ENCODE measurements at places on chromosomes 2 and 18.

DNA sequence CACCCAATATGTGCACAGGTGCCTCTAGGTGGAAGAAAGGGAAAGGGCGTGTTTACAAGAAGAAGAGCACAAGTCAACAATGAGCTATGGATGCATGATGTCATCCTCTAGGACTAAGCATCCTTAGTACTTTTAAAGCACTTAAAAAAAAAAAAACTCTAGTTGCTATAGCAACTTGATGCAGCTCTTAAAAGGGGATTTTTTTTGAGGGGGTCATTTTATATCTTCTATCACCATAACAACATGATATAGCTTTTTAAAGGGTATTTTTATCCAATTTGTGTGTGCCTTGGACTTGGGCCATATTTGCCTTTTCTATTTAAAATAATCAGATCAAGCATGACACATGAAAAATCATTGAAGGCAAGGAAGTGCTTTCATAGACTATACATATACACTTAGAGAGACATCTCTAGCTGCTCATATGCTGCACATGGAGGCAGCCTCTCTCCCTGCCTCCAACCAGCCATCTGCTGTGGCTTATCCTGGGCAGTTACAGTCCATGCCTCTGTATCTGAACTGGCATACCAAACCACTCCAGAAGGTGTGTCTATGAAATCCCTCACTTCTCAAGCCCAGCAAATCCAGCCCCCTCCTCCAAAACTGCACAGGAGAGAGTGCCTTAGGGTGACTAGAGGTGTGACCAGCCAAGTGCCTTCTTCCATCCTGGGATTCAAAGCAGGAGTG is 165.4 kb downstream of the MSH2 start:
- no peak for DNase-seq

GRCh38 chr2:48328159-48328809 is 201.7 kb upstream of the STON1 start:
- DNase-seq, result no peak

- DNase-seq, result no peak
These were observed 99.2 kb upstream of the VRK2 start for GRCh38 chr2:57947398-57947797.

DNA sequence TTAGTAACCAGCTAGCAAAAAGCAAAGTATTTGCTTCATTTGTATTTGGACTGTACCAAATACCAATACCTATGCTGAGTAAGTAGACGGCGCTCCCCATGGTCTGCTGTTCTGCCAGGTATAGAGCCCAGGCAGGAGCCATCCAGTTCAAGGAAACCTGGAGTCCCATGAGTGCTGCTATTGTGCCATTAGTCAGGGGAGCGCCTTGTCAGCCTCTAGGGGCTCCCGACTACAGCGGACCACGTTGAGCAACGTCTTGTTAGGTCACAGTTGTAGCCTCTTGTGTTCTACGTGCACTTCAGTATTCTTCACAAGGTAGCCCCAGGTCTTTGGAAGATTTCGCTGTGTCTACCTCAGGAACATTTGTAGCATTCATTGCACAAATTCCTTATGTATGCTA is 21.6 kb upstream of the SLC9A2 start:
- no peak for DNase-seq

GRCh38 chr2:71453404-71454220 is at the start of gene DYSF:
TSS of gene DYSF (plus strand) at chr2:71453561.
- no peak for DNase-seq

- DNase-seq, result no peak
These were observed 32.2 kb downstream of the RFX8 start for GRCh38 chr2:101442667-101443061.

DNA sequence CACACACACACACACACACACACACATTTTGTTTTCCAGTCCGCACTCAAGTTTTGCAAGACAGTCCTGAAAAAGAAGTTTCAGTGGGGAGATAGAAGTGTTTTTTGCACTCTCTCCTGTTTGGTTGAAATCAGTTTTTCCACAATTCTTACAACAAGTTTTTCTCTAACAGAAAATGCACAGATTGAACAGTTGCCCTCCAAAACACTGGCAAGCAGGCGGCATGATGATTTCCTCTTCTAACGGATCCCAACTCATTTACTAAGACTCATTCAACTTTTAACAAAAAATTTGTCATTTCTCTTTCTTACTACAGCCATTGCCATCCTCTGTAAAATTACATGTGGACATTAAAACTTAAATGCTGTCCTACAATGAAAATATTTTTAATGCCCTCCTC is 117.6 kb upstream of the DTNA start:
- DNase-seq, result no peak

DNA sequence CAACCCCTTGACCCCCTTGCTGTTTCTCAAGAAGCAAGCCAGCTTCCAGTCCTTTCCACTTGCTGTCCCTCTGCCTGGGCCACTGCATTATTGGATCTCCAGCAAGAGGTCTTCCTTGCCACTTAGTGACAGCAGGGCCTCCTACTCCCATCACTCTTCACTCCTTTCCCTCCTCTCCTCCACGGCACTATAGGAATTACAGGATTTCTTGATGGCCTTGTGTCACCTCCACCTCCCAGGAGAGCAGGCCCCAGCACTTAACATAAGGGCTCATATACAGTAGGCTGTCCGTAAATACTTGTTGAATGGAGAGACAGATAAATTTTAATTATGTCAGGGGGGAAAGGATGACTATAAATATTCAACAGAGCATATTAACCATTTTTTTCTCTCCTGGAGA is 129.4 kb downstream of the SP3 start:
- no peak for DNase-seq

DNA sequence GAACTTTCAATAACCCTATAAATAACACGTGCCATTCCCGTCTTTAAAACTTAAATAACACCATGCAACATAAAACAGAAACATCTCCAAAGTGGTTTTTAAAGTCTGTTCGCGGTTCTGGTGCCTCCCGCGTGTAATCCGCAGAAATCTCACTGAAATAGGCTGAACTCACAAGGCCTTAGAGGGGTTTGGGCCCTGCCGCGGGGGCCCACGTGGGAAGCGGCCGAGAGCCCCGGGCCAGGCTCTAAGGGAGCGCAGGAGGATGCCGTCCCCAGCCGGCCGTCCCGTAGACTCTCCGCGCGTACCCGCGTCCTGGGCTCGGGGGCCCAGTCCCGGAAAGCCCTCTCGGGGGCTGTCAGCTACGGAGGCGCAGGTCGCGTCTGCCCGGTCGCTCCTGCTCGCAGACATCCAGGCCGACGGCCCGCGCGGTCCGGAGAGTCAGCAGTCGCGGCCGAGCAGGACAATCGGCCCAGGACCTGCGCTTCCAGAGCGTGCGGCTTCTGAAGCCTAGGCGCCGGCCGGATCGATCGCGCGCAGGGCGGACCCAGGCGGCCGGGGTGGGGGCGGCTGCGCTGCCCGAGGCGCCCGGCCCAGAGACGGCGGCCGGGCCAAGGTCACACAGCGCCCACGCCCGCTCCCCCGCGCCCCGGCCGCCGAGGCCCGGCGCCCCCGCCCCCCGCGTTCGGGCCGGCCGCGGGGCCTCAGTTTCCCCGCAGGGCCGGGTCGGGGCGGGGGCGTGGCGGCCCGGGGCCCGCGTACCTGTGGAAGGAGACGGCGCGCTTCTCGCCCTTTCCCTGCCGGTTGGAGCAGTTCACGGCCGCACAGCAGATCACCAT is 558 bp downstream of the THAP4 start:
- DNase-seq, result peak; percentile 20

DNA sequence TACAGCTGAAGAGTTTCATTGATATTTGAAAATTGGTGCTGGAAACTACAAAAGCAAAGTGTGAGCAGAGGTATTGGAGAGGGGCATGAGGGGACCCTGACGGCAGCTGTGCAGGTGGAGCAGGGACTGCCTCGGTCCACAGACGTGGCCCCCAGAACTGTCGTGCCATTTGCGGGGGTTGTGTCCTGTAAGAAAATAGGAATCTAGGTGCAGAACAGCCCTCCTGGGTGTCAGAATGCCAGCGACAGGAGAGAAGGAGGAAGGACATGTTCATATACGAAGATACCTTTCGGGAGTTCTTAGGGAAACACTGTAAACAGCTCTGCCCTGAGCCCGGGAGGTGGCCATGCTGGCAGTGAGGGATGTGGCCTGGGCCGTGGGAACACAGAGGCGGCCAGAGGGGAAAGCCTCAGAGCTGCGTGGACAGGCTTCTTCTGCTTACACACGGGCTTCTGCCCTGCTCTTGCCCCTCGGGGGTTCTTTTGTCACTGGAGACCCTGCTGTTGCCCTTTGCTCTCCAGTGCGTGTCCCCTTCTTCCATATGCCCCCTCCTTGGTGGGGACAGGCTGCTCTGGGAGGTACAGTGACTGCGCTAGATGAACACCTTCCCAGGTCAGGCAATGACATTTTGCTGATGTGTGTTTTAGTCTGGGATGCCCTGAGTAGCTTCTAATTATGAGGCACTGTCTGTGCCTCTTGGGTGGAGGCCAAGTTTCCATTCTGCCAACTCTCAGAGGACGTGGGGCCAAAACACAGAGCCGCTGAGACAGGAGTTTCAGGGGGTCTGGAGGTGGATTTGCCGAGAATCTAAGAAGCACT is 81.9 kb upstream of the TXNDC2 start:
- DNase-seq, result no peak

- no peak for DNase-seq
These were observed 1080.5 kb upstream of the ACVR2A start for GRCh38 chr2:146764301-146764700.

- no peak for DNase-seq
These were observed 56.3 kb upstream of the TANC1 start for GRCh38 chr2:158912112-158912511.

DNA sequence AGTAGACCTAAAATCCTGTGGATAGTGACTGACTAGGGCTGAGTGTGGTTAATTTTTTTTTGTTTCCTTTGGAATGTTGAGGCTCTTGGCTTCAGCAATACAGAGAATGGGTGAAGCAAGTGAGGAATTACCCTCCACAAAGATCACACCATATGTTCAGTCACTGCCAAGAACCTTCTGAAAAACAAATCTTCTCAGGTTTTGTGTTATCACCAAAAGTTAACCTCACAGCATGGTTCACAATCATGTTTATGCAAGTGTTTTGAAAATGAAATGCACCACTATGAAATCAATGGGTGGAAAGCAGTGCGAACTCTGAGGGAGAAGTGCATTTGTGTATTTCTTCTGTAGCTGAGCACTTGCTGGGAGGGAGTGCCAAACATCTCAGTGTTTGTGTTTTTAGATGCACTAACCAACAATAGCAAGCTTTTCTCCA is 44.4 kb downstream of the SPATS2L start:
- no peak for DNase-seq

GRCh38 chr18:42245137-42245536 is 290.1 kb downstream of the PIK3C3 start:
- DNase-seq, result no peak

DNA sequence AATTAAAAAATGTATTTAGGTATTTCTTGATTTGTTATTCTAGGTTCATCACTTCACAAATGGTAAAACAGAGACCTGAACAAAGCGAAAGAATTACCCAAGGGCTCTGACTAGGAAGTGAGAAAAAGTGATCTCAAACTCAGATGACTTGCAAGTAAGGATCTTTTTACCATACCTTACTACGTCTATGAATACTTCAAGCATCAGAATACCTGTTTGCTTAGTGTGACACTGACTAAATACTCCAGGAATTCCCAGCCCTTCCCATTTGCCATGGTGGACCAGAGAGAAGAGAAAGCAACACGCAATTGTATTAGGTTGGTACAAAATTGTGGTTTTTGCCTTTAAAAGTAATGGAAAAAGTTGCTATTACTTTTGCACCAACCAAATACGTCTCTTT is 35.8 kb upstream of the FIGN start:
- no peak for DNase-seq

DNA sequence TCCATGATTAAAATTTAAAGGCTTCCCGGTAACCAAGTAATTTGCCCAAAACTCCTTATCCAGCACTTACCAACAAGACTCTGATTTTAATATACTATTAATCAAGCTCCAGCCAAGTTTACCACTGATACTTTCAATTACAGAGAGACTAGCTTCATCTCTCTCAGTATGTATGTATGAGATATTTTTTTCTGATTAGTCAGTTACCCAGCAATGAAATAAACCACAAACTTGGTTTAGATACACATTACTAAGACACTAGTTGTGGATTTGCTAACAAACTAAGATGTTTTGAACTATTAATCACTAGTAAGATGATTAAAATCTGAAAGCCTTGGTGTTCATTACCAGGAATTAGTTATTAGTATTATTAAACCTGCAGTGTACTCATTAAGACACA is 1272.2 kb upstream of the ACVR2A start:
- DNase-seq, result no peak

DNA sequence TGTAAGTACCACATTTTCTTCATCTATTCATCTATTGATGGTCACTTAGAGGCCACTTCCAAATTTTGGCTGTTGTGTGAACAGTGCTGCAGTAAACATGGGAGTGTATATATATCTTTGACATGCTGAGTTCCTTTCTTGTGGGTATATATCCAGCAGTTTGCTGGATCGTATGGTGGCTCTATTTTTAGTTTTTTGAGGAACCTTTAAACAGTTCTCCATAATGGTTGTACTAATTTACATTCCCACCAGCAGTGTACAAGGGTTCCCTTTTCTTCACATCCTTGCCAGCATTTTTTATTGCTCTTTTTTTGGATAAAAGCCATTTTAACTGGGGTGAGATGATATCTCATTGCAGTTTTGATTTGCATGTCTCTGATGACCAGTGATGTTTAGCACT is 7.3 kb upstream of the ATP5MC3 start:
- DNase-seq, result no peak

GRCh38 chr18:75160364-75160763 is 48.6 kb downstream of the PTGR3 start:
- DNase-seq, result no peak

DNA sequence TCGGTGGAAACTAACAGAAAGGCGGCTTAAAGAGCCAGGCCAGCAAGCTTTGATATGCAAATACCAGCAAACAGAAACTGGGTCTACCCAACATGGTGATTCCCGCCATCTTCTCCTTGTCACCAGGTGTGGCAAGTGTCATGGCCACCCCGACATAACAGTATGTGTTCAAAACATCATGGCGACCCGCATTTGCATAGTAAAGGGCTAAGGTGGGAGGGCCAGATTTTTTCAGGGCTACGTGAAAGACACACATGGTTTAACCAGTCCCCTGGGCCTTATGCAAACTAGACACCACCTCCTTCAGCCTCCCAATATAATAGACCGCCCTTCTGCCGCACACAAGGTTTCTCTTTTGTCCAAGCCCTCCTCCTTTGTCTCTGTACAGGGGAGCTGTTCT is 260.4 kb downstream of the METTL4 start:
- DNase-seq, result no peak

DNA sequence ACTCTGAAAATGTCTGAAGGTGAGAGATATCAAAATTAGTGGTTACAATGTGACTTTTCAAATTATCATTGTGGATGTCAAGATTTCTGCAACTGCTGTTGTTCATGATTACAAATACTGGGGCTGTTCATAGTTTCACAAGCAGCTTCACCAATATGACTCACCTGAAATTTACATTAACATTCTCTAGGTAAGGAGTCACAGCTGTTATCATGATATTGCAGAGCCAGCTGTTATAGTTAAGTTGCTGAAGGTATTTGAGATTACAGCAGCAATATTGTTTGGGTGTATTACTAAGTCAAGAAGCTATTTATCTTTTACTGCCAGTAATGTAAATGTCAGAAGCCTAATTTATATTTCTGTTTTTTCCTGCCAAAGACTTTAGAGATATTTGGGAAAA is 140.0 kb downstream of the MC4R start:
- DNase-seq, result no peak

GRCh38 chr2:170404846-170405245 is 226.9 kb downstream of the MYO3B start:
- DNase-seq, result no peak

Data from stimulated activated naive B cell treated with anti-CD40 and anti-IgM and Interleukin-4, amounts not matched to agents 10 μg/mL and 1 μg/mL and 100 μg/mL, for 72 hours (primary cell).